ENCODE measurements at places on chromosomes 6 and 20. TPM values are rescaled to one million over a fixed set of nuclear protein-coding genes. Genes with fewer than 3 reads are reported as not detected.

Gene GABRR1
- not detected for total RNA-seq

GRCh38 chr6:134081506-134081905 lies 29.1 kb upstream of the SLC2A12 start:
- H3K4me1 ChIP-seq: no peaks in the 10 kb centered on the region
- H3K36me3 ChIP-seq: no peaks in the 10 kb centered on the region

- no peak for DNase-seq
- H3K36me3 ChIP-seq: no peaks in the 10 kb centered on the region
- H3K4me1 ChIP-seq: no peaks in the 10 kb centered on the region
- no peaks in the 10 kb centered on the region for H3K27me3 ChIP-seq
- H3K4me3 ChIP-seq: no peak overlapping the region
Observed at GRCh38 chr20:47031004-47031403, 136.4 kb downstream of the EYA2 start.

Gene DDO
- 11.2 TPM for total RNA-seq
